ENCODE measurements at places on chromosomes 6 and 20. TPM values are rescaled to one million over a fixed set of nuclear protein-coding genes. Genes with fewer than 3 reads are reported as not detected.

DNA sequence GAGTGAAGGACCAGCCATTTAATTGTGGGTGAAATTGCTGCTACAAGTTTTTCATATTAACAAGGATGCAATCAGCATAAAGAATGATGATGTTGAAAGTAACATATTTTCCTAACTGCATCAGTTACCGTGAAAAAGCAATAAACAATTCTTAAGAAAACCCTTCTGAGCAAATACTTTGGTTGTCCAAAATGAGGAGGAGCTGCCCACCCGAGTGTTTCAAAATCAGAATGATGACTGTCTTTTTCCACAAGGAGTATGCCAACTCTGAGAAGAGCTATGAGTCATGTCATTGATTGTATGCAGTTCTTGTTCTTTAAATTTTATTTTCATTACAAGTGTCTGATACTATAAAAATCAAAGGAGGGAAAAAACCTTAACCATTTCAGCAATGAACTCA is 470.5 kb downstream of the COL12A1 start:
- DNase-seq, result no peak

DNA sequence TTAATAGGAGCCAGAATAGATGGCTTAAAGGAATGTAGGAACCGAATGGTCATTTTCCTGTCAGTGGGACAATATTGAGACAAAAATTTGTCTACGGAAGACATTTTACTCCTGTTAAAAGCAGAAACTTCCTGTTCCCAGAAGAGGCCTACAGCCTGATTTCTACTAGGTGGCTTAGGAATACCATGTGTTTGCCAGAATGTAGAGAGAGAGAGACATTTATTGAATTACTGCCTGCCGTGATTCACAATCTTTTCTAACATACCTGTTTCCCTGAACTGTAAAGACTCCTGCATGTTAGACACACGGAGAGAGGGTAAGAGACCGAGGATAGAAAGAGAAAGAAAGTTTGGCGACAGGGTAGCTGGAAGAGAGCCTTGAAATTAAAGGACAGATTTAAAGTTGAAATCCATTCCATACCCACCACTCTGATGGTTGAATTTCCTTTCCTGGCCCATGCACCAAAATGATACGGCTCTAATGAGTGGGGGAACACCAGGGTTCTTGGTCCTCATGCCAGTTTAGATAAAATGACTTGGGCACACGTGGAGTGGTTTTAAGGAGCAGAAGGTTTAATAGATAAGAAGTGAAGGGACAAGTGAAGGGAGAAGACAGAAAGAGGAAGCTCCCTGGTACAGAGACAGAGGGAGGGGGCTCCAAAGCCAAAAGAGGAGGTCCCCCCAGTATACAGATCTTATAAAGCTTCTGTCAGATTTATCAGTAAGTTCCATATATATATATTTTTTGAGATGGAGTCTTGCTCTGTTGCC is 22.5 kb downstream of the NCOA3 start:
- DNase-seq, result no peak

GRCh38 chr6:163526346-163526745 is 111.8 kb downstream of the QKI start:
- DNase-seq, result no peak

GRCh38 chr6:132664309-132665034 is 5.5 kb upstream of the TAAR1 start:
- DNase-seq, result no peak

DNA sequence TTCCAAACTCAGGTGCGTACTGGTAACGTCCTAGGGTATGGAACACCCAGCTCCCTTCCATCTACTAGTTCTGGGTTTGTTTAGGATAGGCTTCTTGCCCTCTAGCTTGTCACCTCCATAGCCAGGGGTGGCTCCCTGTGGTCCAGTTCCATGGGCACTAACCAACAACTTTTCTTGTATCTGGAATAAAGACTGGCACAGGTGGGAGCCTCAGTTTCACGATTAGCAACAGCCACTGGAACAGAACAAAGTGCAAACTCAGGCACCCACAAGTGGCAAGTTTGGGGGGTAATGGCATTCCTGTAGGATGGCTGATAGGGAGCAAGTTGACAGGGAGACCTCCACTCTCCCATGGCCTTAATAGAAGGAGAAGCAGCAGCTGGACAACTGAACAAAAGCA is 5.6 kb upstream of the APMAP start:
- no peak for DNase-seq

DNA sequence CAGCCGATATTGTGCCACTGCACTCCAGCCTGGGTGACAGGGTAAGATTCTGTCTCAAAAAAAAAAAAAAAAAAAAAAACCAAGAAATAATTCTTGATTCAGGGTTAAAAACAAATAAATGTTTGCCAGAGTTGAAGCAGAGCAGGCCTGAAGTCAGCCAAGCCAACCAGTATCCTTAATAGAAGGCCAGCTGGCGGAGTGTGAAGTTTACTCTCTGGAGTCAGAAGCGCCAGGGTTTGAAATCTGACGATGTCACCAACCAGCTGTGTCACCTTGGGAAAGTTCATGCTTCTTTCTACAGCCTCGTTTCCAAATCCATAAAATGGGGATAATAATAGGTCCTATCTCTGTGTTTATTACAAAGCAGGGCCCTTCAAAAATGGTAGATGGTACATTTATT is 73.0 kb upstream of the ENPP5 start:
- peak; percentile 49 for DNase-seq

DNA sequence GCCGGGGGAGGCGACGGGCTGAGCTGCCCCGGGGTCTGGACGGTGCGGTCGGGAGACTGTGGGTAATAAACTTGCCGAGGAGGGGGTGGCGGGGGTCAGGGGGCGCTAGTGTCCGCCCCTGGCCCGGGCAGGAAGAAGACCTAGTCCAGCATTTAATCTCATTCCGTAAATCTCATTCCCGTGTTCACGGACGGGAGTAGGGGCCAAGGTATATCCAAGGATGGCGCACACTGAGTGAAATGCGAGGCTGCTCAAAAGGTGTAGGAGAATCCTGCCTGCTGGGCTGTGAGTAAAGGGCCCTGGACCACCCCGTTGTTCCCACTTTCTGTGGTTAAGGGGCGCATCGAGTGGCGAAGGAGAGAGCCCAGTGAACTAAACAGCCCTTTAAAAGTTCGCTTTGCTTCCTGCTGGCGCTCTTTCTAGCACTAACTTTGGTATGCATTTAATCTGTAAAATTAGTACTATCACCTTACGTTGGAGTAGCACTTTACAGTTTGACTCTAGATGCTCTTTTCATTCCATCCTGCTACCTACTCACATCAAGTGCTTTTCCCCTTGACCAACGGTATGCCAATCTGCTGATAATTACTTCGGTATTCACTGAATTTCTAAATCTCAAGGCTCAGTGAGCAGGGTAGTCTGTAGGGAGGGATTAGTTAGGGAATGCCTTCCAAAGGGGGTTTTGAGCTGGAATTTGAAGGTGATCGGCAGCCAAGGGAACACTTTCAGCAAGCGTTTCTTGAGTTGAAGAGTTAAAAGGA is 730 bp downstream of the PARD6B start:
- no peak for DNase-seq

- DNase-seq, result no peak
Measured at GRCh38 chr6:7433121-7433617, 43.6 kb downstream of the RIOK1 start.

DNA sequence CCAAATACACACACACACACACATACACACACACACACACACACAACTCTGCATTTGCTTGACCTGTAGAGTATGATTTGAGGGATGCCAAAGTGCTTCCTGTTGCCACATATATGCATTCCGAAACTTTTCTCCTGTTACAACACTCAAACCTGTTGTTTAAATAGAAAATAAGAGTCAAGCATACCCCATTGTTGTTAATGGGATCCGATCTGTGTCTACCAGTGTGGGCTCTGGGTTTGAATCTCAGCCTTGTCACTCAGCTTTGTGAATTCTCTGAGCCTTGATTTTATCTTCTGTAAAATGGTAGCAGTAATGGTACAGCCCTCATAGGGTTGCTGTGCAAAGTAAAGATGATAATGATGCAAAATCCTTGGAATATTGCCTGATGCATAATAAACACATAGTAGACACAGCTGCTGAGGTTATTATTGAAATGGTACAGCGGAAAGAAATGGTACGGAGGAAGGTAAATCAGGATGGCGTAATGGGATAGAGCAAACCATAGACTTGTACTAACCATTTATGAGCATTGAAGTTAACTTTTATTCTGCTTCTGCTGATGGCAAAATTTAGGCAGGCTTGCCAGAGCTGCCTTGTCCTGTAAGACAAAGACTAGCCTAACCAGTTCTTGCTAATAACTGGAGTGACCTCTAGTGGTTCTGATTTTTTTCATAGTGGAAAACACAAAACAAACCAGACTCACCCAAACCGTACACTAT is 113.5 kb upstream of the PHACTR1 start:
- peak; percentile 69 for DNase-seq

DNA sequence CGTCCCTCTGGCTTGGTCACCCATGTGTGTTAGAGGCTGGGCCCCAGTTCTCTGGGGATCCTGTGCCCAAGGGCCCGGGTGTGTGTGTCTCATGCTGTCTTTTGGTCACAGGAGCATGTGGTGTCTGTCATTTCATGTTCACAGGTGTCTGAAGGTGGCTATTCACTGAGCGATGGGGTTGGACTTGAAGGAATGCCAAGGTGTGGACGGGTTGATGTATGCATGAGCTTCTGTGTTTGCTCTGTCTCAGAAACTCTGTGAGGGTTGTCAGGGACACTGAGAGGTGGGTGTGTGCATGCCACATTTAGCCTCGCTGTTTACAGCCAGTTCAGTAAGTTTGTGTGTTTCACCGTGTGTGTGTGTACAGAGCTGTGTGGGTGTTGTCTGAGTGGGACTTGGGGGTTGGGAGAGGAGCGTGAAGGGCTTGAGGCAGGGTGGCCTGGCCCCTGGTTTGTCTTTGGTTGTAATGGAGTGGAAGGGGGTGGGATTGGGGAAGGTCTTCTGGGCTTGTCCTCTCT is 1.2 kb downstream of the DDR1 start:
- no peak for DNase-seq

- DNase-seq, result peak; percentile 77
Measured at GRCh38 chr20:63224412-63225081, 8.6 kb upstream of the YTHDF1 start.

DNA sequence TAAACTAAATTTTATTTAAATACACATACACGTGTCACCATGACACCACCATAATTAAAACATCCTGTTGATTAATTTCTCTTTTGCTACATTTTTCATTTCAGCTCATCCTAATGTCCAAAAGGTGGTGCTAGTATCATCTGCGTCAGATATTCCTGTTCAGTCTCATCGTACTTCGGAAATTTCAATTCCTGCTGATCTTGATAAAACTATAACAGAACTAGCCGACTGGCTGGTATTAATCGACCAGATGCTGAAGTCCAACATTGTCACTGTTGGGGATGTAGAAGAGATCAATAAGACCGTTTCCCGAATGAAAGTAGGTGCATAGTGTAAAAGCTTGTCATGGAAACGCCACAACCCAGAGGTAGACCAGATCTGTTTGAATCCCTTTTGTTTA is 263.4 kb downstream of the UTRN start:
- no peak for DNase-seq

DNA sequence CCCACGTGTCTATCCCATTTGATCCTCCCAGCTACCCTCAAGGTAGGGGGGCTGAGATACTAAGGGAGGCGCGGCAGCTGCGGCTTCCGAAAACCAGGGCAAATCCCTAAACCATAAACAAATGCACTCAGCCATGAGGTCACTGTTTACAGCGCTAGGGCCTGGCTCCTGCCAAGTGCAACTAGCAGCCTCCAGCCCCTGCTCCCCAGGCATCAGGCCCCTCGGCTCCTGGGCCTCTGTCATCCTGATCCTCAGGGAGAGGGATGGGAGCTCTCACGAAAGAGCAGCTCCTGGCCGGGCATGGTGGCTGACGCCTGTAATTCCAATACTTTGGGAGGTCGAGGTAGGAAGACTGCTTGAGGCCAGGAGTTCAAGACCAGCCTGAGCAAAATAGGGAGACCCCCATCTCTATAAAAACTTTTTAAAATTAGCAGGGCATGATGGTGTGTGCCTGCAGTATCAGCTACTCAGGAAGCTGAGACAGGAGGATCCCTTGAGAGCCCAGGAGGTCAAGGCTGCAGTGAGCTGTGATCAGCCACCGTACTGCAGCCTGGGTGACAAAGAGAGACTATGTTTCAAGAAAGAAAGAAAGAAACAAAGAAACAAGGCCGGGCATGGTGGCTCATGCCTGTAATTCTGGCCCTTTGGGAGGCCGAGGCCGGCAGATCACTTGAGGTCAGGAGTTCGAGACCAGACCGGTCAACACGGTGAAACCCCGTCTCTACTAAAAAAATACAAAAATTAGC is 42.5 kb upstream of the TLDC2 start:
- peak; percentile 77 for DNase-seq

- no peak for DNase-seq
Measured at GRCh38 chr6:429515-430121, 38.1 kb downstream of the IRF4 start.

DNA sequence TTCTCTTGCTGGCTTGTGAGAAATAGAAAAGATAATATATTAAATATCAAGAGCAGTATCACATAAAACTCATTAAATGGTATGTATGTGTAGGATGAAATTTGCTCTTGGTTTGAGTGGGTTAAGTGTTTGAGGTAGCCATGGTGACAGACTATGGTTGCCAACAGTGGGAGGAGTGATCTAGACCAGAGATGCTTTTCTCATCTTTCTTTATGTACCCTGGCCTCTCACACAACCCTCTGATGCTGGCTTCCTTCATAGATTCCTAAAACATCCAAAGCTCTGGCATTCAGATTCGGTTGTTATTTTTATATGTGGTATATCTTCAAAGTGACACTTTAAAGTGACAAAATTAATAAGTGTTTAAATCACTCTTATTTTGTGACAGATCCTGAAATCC is 9.0 kb upstream of the MLIP start:
- DNase-seq, result no peak

DNA sequence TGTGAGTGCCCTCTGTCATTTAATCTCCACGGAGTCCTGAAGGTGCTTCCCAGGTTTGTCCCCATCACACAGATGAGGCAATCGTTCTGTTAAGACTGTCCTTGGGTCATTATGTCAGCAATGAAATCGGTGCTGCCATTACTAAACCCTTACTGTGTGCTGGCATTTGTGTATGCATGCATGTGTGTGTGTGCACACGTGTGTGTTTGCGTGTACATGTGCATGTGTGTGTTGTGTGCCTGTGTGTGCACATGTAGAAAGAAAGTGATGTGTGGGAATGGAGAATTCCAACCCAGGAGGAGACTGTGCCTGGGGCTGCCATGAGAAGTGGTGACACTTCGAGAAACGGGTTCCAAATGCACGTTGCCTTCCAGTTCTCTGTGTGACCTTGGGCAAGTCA is 110.3 kb downstream of the CDH26 start:
- no peak for DNase-seq

- no peak for DNase-seq
Measured at GRCh38 chr20:57919049-57919448, 209.2 kb upstream of the PMEPA1 start.

The UNC93A gene
- not detected for total RNA-seq

The HCK gene
- total RNA-seq, result 7.4 TPM

The KCNK16 gene
- not detected for total RNA-seq

The SHLD1 gene
- 11.2 TPM for total RNA-seq

The SNX5 gene
- total RNA-seq, result 53.9 TPM

The LY6G5C gene
- total RNA-seq, result 2.4 TPM

The GSTA2 gene
- not detected for total RNA-seq

The TMEM170B gene
- total RNA-seq, result 5.7 TPM

The PCED1A gene
- 17.1 TPM for total RNA-seq

The COL9A1 gene
- total RNA-seq, result 4.6 TPM

Measured in right cardiac atrium (tissue), 5 donors.